NCI-H1105 treated with DMSO at 0.1 percent for 48 hours (cell line): ENCODE measurements at places on chromosomes 3 and 15.

DNA sequence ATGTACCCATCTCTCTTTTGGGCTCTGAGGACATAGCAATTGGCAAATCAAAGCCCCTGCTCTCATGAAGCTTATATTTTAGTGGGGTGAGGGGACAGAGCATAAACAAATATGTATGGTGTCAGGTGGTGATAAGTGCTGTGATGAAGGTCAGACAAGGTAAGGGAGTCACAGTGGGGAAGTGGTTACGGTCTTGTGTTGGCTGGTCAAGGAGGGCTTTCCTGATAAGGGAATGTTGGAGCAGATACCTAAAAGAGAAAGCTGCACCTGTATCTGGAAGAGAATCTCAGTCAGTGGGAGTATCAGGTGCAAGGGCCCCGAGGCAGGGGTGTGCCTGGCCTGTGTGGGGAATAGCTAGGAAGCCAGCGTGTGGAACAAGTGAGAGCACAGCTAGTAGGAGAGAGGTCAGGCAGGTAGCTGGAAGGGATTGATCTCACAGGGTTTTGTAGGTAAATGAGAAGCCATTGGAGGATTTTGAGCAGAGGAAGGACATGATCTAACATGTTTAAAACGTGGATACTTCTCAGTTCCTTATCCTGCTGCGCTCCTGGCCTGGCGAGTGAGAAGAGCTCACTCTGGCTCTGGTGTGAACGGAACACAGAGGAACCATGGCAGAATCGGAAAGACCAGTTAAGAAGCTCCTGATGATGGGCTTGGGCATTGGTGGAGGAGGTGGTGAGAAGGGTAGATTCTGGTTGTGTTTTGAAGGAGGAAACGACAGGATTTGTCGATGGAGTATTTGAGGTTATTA is 35.5 kb downstream of the MRAS start:
- no peak for DNase-seq

DNA sequence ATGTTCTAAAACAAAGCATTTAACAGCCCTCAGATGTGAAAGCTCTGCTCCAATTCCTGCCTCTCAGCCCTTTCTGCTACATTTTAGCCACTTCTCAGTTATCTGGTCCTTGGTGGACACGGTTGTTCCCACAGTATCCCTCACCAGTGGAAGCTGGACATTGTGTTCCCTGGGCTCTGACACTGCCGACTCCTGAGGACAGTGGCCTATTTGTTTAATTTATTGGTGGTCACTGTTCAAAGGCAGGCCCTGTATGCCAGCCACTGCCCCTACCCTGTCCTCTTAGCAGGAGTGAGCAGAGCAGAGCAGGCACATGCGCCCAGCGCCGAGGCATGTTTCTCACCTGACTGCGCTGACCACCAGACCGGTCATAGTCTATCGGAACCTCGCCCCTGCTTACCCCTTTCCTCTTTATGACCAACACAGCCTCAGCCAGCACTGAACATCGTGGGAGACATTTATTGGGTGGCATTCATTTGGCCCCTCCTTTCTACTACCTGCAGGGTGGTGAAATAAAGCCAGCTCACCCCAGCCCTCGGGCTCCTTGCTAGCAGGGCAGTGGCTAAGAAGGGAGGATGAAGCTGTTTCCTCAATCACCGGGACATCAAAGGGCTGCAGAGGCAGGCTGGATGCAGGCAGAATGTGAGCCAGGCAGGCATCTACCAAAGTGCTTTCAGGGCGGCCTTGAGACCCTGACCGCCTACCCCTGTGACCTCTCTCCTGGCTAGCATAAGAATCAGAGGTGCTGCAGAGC is 54.3 kb upstream of the HACD2 start:
- DNase-seq, result no peak

DNA sequence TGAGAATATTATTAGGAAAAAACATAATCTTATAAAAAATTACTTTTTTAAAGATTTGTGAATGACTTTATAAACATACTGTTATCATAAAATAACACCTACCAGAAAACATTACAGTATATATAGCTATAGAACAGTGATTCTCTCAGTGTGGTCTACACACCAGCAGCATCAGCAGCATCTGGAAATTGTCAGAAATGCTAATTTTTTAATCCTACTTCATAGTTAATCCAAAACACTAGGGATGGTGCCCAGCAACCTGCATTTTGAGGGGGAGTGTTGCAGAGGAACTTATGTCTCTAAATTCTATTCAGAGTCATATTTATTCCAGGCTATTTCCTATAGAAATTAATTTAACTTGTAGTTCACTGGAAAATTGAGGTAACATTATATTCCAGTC is 1107.8 kb downstream of the IGSF11 start:
- DNase-seq, result no peak

DNA sequence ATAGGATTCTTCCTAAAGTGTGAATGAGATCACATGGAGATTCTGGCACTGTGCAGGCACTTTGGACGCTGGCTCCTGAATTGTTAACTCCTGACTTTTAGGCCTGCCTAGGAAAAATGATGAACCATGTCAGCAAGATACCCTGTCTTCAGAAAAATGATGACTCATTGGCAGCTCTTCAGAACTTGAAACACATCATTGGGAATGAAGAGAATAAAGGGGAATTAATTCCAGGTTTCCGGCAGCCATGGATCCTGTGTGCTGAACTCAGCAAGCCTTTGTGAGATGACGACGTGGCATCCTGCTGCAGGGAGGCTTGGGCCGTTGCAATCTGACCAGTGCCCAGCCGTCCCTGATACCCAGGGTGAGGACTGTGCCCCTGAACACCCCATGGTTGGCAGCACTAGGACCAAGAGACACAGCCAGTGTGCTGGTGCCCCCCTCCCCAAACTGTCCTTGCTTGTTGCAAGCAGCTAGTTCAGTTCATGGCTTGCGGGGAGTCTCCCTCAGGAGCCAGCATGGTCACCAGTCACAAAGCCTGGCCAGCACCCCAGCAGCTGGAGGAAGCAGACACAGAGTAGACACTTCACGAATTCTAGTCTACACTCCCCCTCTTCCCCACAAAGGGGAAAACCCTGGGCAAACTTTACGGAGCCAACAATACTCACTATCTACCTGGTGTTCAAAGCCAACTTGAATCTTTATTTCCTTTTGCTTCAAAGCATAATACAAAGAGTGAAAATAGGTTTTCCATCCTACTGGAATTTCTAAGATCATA is 7.8 kb upstream of the LIPC start:
- no peak for DNase-seq

GRCh38 chr15:33243393-33243792 is 48.9 kb upstream of the FMN1 start:
- no peak for DNase-seq

GRCh38 chr15:72813345-72814004 is 29.9 kb upstream of the ADPGK start:
- no peak for DNase-seq

DNA sequence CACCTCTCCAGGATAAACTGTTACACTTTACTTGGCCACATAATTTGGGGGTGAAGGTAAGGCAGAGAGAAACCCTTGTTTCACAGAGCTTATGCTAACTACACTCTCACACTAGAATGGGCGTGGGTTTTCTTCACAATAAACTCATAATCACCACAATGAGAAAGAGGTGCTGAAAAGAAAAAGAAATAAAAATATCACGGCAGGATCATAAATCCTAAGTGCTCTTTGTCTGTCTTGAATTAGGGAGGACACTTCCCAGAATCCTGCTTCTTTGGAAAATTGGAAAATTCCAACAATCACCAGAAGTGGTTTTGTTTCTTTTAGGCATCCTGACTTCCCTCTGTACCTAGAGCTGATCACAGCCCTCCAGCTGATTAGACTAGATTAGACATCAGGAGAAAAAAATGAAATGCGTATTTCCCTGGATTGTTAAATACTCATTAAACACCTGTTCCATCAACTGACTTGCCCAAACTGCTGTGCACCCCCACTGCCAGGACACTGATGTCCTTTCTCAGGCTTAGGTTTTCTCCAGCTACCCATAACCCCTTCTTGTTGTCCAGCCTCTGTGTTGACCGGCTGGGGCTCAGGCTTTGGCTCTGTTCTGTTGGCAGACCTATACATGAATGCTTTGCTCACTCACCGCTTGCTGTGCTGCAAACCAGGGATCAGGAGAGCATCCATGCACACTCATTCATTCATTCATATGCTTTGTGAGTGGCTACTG is 41.6 kb upstream of the ACKR4 start:
- DNase-seq, result no peak

- DNase-seq, result no peak
Measured at GRCh38 chr15:79381593-79381992, 50.5 kb upstream of the MINAR1 start.

DNA sequence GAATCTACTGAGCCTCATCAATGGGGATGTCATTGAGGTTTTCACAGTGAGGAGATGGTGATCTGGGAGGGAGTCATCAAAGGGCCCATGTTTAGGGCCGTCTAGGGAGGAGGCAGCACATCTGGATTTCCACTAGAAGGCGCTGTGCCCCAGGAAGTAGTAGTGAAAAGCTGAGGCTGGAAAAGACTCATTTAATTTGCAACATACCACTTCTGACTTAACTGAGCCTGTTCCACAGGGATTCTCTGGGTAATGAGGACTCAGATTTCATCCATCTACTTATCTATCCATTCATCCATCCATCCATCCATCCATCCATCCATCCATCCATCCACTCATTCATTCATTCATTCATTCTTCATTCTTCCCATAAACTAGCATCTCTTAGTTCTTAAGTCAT is 17.4 kb upstream of the SHF start:
- DNase-seq, result peak; percentile 56

- DNase-seq, result no peak
Measured at GRCh38 chr3:52707585-52707984, 1.7 kb downstream of the SPCS1 start.

- DNase-seq, result no peak
Measured at GRCh38 chr3:40980467-40980866, 218.8 kb upstream of the CTNNB1 start.

GRCh38 chr15:92904722-92905571 is 4.8 kb downstream of the CHD2 start:
- DNase-seq, result no peak

DNA sequence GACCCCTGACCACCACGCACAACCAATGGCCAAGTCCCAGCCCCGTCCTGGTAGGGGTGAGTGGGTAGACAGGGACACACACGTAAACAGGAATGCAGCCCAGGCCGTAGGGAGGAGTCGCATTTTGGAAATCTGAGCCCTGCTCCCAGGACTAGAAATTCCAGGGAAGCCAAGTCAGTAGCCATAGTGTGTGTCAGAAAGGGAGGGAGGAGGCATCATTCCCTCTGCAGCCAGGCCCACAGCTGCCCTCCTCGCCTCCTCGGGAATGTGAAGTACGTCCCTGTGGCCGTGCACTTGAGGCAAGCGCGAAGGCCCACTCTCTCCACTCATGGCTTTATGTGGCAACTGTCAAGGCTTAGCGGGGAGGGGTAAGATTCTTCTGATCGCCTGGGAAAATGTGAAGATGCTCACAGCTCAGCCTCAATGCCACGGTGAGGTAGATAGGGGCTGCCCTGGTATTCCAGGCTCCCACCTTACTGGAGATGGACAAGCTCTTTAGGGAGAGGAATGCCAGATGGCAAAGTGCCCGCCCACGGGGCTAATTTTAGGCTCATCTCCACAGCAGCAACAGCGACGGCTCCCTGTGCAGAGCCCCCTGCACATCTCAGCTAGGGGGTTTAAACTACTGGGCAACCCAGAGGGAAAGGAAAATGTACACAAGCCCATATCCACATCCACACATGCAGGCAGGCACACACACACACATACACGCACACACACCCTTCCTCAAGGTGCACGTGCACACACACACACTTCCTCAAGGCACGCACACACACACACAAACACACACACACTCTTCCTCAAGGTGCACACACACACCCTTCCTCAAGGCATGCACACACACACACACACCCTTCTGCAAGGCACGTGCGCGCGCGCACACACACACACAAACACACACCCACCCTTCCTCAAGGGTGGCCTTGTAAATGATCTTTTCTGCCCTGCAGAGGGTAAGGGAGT is 65.5 kb downstream of the ADCY5 start:
- no peak for DNase-seq

DNA sequence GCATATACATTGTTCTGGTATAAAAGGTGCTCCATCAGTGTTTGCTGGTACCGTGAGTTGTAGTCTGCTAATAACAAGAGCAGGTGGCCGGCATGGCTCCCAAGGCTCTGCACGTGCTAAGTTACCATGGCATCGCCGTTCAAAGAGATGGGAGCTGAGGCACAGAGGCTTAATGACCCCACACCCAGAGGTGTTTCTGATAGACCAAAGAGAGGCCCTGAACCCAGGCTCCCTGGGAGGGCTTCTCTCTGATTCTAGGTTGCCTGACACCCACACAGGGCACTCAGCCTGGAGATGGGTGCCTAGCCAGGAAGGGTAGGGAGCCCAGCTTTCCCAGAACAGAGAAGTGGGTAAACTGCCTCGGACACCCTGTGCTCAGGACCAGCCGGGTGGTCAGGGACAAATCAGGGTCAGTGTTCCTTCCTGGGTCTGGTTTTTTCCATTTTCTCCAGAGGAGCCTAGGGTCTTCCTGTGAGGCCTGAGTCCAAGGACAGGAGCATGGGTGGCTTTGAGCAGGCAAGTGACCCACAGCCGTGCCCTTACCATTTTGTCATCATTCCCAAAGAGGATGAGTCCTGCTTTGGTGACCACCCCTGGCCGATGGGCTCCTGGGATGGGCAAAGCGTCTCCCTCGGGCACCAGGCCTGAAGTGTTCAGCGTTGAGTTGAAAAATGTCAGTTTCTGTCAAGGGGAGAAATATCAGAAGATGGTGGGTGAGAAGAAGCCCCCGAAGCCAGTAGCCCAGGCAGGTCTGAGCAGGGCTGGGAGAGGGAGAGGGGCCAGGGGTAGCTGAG is 27.3 kb downstream of the ALDH1L1 start:
- no peak for DNase-seq

DNA sequence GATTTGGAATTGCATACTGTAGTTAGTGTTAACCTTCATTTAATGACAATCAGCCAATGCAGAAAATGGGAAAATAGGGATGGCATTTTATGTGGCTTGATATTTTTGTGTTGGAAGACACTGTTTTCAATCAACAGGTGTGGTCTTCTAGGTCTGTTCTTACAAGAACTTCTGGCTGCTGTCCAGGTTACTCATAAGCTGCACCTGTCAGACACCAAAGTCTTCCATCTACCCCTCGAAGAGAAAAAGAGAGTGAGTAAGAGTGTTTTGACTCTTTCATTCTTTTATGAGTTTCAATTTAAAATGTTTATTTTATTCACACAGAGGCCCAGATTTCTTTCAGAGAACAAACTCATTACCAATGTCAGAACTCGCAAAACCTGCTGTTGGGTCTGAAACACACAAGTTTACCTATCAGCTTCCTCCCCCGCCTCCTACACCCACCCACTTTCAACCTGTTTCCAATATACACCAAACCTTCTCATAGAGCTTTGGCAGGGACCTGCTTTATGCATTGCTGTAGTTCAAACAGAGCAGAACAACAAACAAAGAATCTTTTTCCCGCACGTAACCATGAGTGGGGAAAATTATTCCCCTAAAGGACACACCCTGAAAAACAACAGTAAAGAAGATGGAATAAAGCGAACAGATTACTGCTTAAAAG is 767.7 kb upstream of the ALCAM start:
- DNase-seq, result peak; percentile 95

GRCh38 chr15:99021027-99021627 is 13.5 kb upstream of the PGPEP1L start:
- DNase-seq, result no peak

- no peak for DNase-seq
Measured at GRCh38 chr3:113064183-113064582, 73.4 kb downstream of the GTPBP8 start.

- no peak for DNase-seq
Measured at GRCh38 chr3:120460181-120460790, 9.5 kb upstream of the FSTL1 start.
